HuH-7.5 (cell line): ENCODE measurements at places on chromosomes 6 and 20.

GRCh38 chr6:96460052-96460700 is 61.4 kb upstream of the UFL1 start:
- no peak for DNase-seq

DNA sequence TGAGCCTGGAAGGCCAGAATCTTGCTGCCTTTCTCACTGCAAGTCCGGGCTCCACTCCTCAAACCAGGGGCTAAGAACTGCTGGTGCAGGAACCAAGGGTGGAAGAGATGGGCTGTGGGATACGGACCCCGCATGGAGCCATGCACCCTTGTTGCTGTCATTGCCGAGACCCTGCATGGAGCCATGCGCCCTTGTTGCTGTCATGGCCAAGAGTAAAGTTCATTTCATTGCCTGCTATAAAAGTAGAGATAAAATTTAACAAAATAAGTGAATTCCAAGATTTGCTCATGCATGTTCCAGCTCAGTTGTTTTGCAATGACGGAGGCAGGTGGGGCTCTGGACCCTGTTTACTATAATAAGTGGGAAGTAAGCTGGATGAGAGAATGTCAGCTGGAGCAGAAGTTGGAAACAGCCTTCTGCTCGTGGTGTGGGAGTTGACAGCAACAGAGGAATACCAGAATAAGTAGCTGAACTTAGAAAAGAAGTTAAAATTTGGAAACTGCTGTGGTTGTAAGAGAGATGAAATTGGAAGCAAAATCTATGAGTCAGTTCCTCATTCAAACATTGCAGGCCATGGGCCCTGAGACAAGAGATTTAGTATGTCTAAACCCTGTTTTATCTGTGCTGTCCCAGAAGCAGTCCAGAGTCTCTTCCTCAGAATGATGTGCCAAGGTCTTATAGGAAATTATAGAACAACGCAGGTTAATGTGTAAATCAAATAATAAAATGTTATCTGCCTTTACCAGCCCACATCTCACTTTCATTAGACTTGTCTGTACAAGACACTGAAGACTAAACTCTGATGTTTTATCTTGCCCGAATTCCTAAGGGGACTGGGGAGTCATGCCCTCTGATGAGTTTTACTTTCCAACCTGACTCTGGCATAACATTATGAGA is 15.8 kb upstream of the THBS2 start:
- DNase-seq = no peak

DNA sequence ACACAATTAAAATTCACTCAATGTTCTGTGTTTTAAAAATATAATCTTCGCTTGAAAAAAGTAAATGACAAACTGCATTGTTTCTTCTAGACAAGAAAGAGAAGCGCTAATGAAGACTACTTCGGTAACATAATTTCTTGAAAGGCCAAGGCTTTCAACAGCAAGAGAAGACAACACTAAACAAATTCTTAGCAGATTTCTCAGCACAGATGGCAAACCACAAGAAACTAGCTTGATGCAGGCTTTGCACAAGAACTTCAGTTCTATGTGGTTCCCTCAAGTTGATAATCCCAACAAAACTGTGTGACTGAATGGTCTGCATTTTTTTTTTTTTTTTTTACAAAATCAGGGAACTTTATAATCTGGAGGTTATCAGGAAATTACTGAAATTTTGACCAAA is 447.4 kb upstream of the NRSN1 start:
- DNase-seq = no peak

DNA sequence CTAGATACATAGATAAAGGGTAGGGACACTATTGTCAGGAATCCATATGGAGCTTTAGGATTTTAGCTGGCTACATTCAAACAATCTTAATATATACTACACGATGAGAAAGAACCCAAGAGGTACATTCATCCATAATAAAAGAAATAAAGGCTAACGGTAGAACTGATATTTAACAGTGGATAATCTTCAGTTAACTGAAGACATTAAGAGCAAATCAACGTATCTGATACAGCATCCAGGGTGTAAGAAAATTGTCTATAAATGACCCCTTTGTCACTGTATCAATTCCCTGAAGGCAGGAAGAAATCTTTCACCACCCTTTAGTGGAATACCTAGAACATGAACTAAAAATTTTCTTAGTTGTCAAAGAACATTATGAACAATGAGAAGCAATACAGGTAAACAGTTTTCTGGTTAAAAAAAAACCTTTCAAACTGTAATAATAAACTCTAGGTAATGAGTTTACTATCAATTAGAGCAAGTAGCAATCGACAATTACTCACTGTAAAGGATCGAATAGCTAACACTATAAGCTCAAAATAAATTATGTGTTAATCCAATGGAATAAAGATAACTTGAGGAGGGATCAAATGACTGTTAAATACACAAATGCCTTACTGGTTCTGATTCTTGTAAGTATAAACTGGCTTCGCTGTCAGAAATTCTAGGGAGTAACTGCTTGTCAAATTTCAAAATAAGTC is 11.8 kb downstream of the ROMO1 start:
- DNase-seq = no peak

DNA sequence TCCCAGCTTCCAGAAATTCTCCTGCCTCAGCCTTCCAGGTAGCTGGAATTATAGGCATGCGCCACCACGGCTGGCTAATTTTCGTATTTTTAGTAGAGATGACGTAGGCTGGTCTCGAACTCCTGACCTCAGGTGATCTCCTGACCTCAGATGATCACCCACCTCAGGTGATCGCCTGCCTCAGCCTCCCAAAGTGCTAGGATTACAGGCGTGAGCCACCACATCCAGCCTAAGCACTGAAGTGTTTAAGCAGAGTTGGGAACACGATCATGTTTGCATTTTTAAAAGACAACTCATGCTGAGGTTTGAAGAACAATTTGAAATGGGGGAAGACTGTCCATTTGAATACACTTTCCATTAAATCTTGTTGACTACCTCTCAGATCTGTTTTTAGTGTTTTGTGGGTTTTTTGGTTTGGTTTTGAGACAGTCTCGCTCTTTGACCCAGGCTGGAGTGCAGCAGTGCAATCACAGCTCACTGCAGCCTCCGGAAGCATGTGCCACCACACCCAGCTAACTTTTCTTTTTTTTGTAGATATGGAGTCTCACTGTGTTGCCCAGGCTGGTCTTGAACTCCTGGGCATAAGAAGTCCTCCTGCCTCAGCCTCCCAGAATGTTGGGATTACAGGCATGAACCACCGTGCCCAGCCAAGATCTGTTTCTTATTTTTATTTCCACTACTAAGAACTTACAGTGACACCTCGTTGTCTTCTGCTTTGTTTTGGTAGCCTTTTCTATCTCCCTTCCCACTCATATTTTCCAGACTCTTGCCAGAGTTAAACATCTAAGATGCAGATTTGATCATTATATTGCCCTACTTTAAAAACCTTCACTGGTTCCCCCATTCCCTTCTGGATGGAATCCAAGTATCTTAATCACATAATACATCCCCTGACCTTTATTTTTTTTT is 5.5 kb downstream of the CASP8AP2 start:
- DNase-seq = no peak

GRCh38 chr6:31728767-31729514 is at the start of gene DDAH2:
DDAH2 (minus strand) TSS chr6:31729299; CDS start chr6:31729161, 138 bp downstream.
- DNase-seq = no peak

DNA sequence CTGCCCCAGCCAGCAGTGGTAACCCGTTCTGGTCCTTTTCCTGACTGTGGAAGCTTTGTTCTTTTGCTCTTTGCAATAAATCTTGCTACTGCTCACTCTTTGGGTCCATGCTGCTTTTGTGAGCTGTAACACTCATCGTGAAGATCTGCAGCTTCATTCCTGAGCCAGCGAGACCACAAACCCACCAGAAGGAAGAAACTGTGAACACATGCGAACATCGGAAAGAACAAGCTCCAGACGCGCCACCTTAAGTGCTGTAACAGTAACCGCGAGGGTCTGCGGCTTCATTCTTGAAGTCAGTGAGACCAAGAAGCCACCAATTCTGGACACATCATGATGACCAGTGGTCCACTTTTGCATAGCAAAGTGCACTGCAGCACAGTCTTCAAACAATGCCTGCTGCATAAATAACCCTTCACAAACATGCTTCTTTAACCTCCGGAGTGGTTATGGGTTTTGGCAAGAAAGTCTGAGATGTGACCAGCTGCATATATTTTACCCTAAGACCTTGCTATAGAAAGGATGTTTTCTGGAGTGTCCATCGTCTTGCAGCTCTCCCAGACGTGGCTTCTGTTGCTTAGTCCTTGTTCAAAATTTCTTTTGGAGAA is 8.9 kb upstream of the MUC22 start:
- DNase-seq = no peak

DNA sequence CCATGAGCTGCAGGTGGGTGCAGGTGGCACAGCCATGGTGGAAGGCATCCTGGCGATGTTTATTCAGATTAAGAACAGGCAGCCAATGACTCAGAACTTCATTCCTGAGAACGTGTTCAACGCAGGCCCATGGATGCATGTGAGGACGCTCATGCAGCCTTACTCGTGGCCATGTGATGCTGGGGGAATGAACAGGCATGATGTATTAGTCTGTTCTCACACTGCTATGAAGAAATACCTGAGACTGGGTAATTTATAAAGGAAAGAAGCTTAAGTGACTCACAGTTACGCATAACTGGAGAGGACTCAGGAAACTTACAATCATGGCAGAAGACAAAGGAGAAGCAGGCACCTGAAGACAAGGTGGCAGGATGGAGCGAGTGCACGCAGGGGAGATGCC is 146.6 kb downstream of the RNASET2 start:
- DNase-seq = no peak

- no peak for DNase-seq
Measured at GRCh38 chr6:168007592-168008338, 10.3 kb downstream of the KIF25 start.

GRCh38 chr6:110528101-110528929 is 51.9 kb upstream of the SLC22A16 start:
- DNase-seq = peak; percentile 27

DNA sequence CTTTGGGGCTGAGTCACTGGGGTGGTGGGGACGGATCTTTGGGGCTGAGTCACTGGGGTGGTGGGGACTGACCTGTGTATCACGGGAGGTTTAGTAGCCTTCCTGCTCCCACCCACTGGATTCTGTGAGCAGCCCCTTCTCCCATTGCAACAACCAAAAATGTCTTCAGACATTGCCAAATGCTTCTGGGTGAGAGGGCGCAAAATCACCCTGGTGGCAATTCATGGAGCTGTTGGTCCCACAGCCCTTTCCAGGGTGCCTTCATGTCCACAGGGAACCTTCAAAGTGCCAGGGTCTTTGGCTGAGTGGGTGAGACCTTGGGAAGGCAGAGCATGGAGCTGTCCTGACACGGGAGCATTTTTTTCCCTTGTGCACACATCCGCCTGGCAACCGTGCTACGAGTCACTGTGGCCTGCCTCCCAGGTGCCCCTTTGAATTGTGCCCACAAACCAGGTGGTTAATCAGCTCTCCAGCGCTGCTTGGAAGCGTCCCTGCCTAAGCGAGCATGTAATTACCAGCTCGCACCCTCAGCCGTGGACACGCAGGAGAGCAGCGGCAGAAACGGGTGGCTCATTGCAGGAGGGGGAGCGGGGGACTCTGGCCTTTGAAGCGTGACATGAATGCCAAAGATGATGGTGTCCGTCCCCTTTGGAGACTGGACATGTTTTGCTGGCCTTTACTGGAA is 27.4 kb upstream of the APCDD1L start:
- no peak for DNase-seq

DNA sequence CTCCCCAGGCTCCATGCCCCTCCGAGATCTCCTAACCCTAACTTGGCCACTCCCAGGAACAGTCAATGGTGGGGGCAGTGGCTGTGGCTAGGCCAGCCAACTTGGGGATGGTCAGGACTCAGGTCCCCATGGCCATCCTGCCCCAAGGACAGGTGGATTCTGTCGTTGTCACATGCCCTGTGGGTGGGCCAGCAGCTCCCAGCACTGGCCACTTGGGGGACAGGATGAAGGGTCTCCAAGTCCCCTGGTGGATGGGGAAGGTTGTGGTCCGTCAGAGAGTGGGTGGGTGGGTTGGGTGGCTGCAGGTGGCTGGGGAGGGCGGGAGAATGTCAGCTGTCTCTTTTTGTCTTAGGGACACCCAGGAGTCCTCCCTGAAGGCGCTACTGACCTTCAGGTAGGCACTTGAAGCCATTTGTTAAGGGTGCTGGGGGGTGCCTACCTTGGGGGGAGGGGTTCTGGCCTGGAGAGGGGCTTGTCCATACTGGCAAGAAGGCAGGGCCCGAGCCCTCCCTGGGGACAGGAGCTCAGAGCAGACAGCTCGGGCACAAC is 5.5 kb downstream of the COL9A3 start:
- no peak for DNase-seq

- no peak for DNase-seq
Measured at GRCh38 chr20:7866285-7866684, 74.0 kb downstream of the HAO1 start.

DNA sequence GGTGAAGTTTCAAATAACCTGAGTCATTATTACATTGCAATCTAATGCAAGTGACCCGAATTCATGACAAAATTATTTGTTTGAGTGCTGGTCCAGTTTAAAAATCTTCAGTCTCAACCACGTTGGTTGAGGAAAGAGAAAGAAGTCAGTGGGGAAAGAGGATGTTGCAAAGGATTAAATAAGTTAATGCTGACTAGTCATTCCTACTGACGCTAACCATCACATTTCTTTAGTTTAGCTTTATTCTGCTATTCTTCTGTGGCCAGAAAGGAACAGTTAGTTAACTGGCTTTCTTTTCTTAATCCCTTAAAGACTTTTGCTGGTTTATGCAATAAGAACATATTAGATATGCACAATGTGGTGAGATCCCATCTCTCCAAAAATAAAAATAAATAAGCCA is 143.8 kb upstream of the FAM83B start:
- DNase-seq = no peak

DNA sequence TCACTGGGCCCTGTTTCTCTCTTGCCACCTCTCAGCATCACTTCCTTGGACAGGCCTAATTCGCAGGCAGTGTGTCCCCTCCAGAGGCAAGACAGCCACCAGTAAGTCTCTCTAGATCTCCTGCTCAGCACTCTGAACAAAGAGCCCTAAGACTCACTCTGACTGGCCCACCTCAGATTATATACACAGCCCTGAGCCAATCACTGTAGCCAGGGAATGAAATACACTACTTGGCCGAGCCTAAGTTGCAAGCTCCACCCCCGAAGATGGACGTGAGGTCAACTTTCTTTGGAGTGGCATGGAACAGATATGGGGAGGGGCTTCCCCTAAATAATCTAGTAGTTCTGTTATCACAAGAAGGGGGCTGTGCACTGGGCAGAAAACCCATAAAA is 4.1 kb downstream of the BPI start:
- DNase-seq = no peak

- no peak for DNase-seq
Measured at GRCh38 chr6:150229436-150230163, 86.8 kb downstream of the PPP1R14C start.
